AG20443 (cell line): ENCODE measurements at places on chromosomes 11 and 22.

- DNase-seq, result no peak
Observed at GRCh38 chr11:117986981-117987574, 884 bp downstream of the IL10RA start.

GRCh38 chr11:35286126-35286525 is 133.2 kb downstream of the SLC1A2 start:
- DNase-seq, result no peak

- DNase-seq, result no peak
Observed at GRCh38 chr11:6828103-6828502, 17.4 kb upstream of the OR10A5 start.

DNA sequence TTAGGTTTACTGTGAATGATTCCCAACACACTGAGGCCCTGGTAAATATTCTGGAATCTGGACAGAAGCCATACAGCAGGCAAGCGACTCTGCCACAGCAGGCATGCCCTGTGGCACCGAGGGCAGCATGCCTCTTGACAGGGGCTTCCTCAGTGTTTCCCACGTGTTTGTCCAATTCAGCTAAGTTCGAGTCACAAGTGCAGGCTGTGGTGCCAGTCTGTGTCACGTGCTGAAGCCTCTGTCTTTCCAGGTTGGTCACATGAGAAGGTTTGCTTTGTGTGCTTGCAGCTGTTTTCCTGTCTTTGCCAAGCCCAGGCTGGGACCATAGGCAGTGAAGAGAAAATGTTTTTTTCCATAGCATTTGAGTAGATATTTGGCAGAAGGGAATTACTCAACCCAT is 2.4 kb upstream of the PPFIBP2 start:
- DNase-seq, result no peak

DNA sequence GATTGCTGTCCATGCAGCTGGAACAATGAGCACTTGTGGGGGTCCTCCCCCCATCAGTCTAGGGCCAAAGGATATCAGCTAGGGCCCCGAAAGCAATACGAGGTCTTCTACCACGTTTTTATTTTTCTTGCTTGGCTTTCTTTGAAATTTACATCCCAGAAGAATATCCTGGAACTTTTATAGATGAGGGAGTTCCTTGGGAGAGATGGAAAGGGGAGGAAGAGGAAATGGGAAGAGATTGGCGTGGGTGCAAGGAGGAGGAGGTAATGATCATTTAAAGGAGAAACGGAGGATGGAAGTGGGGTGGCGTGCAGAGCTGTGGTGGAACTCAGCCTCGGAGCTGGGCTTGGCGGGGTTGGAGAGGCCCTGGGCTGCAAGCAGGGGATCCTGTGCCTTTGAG is 90.3 kb downstream of the SNX19 start:
- DNase-seq, result no peak

DNA sequence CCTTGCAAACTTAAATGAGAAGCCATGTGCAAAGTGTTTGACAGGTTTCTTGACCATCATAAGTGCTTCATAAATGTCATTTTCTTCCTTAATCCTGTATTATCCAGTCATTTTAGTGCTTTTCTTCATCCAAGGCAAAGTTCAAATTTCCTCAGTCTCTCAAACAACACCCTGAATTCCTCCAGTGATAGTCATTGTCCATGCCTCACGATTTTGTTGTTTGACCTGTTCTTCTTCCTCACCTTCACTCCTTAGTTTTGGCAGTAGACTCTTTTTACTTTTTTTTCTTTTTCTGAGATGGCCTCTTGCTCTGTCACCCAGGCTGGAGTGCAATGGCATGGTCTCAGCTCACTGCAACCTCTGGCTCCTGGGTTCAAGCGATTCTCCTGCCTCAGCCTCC is 1257.3 kb downstream of the FAM181B start:
- no peak for DNase-seq

DNA sequence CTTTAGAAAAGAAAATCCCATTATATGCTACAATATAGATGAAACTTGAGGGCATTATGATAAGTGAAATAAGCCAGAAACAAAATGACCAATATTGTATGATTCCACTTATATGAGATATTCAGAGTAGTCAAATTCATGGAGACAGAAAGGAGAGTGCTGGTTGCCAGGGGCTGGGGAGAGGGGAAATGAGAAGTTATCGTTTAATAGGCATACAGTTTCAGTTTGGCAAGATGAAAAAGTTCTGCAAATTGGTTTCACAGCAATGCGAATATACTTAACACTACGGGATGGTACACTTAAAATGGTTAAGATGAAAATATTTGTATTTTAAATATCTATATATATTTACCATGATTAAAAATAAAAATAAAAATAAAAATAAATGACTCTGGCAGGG is 31.1 kb upstream of the RDX start:
- no peak for DNase-seq

- no peak for DNase-seq
Observed at GRCh38 chr22:41808400-41808799, 7.9 kb downstream of the CCDC134 start.

DNA sequence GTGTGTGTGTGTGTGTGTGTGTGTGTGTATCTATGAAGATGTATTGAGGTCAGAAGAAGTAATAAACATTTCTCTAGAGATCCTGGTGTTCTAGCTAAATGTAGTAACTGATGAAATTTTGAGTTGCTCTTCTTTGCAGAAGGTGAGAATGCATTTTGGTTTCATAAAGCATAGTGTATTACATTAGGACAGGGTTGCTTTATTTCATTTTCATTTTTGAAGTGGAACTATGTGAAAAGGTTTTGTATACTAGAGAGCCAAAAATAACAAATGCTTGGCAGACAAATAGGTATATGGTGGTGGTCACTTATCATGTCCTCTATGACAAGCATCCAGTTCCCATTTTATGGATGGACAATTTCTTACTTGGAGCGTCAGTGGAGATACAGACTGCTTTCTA is 99.0 kb downstream of the CASP12 start:
- DNase-seq, result no peak

- DNase-seq, result no peak
Observed at GRCh38 chr22:47564158-47564450, 801.7 kb downstream of the TBC1D22A start.

DNA sequence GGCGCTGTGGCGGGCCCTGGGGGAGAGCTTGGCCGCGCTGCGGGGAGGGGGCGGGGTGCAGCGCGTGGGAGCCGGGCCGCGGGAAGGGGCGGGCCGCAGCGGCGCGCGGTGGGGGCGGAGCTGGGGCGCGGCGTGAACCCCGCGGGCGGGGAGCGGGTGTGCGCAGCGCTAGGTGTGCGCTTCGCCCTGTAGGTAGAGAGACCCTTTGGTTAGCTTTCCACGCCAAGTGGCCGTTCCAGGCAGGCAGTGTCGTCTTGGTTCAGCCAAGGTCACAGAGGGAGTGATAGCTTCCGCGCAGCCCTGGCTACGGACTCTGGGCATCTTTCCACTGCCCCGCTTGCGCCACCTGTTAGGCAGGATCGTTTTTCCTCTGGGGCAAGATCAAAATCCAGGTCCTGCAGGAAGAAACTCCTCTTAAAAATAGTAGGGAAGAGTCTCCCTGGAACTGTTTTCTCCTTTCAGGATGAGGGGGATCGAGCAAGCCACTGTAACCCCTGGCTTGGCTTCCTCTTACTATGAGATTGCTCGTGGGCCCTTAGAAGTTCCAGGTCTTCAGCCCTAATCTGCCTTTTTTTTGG is 434 bp downstream of the BANF1 start:
- peak; percentile 84 for DNase-seq

DNA sequence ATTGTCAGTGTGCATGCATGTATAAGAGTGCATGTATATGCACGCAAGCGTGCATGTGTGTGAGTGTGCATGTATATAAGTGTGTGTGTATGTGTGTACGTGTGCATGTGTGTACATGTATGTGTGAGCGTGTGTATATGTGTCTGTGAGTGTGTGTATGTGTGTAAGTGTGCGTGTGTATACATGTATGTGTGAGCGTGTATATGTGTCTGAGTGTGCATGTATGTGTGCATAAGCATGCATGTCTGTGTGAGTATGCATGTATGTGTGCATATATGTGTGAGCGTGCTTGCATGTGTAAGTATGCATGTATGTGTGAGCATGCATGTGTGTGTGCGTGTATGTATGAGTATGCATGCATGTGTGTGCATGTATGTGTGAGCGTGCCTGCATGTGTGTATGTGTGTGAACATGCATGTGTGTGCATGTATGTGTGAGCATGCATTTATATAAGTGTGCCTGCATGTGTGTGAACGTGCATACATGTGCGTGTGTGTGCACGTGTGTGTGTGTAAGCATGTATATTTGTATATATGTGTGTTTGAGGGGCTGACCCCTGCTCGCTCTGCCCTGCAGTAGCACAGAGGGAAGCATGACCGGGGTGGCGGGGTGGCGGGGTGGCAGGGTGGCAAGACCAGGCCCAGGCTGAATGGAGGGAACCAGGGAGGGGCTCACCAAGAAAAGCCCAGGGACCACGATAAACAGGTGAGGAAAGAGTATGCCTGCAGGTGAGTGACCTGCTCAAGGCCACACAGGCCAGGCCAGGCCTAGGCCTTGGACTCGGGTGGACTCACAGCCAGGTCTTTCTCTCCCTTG is 26.3 kb downstream of the CYTH4 start:
- DNase-seq, result no peak

- DNase-seq, result peak; percentile 94
Observed at GRCh38 chr11:48063424-48063978, 83.1 kb downstream of the PTPRJ start.

- peak; percentile 73 for DNase-seq
Observed at GRCh38 chr11:63667995-63668795, 3.0 kb downstream of the ATL3 start.

DNA sequence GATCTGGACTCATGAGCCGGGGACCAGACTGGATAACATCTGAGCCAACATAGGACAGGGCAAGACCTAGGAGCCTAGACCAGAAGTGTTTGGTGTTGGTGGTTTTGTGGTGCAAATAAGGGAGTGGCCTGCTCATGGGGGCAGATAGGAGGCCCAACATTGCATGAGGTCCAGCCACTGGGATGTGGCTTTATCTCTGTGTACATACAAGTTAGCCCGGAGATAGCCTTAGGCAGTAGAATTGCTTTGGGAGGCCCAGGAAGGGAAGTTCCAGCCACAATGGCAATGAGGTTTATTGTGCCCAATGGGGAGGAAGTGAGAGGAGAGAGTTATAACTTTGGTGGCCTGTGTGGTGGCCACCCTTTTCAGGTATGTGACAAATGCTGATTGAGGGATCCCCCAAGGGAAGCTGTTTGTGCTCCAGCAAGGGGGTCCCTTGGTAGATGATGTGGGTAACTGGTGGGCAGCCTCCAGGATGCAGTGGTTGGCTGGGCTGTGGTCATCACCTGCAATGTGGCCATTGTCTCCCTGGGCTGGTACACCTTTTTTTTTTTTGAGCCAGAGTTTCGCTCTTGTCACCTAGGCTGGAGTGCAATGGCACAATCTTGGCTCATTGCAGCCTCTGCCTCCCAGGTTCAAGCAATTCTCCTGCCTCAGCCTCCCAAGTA is 6.4 kb downstream of the LMO2 start:
- no peak for DNase-seq

GRCh38 chr22:29443452-29443851 is 5.1 kb downstream of the RFPL1 start:
- no peak for DNase-seq

- no peak for DNase-seq
Observed at GRCh38 chr11:11513422-11513821, 108.4 kb downstream of the GALNT18 start.

- DNase-seq, result no peak
Observed at GRCh38 chr22:19895160-19895849, 40.6 kb upstream of the GNB1L start.

DNA sequence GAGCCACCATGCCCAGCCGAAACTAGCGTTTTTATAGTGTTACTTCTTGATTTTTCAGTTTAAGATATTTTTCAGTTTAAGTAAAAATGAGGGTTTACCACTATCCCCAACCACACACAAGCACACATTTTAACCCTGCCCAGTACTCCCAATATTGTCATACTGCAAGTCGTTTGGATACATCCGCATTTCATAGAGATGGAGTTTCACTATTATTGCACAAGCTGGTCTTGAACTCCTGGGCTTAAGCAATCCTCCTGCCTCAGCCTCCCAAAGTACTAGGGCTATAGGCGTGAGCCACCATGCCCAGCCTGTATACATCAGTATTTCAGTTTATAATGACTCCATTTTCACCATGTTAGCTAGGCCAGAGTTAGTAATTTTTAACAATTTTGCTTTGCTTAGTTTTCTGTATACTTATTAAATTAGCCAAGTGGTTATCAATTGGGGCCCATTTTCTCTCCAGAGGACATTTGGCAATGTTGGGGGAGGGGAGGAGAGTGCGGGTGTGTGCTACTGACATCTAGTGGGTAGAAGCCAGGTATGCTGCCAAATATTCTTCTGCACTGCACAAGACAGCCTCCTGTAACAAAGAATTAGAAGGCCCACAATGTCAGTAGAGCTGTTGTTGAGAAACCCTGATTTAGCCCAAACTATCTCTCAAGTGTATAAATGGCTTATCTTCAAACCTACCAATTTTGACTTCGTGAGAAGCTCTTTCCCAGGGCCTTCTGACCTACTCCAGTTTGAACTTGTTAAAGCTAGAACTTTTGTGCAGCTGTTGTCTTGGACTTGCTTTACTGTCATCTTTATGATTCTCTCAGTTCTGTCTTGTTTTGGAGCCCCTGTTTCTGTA is 7.3 kb downstream of the USP47 start:
- DNase-seq, result peak; percentile 35

GRCh38 chr11:43709689-43710088 is 29.2 kb downstream of the HSD17B12 start:
- no peak for DNase-seq

GRCh38 chr22:37627121-37627520 is 12.3 kb upstream of the SH3BP1 start:
- DNase-seq, result no peak

- DNase-seq, result no peak
Observed at GRCh38 chr11:71370895-71371673, 77.1 kb downstream of the DHCR7 start.

GRCh38 chr11:45449036-45449601 is 163.0 kb upstream of the SYT13 start:
- DNase-seq, result no peak

DNA sequence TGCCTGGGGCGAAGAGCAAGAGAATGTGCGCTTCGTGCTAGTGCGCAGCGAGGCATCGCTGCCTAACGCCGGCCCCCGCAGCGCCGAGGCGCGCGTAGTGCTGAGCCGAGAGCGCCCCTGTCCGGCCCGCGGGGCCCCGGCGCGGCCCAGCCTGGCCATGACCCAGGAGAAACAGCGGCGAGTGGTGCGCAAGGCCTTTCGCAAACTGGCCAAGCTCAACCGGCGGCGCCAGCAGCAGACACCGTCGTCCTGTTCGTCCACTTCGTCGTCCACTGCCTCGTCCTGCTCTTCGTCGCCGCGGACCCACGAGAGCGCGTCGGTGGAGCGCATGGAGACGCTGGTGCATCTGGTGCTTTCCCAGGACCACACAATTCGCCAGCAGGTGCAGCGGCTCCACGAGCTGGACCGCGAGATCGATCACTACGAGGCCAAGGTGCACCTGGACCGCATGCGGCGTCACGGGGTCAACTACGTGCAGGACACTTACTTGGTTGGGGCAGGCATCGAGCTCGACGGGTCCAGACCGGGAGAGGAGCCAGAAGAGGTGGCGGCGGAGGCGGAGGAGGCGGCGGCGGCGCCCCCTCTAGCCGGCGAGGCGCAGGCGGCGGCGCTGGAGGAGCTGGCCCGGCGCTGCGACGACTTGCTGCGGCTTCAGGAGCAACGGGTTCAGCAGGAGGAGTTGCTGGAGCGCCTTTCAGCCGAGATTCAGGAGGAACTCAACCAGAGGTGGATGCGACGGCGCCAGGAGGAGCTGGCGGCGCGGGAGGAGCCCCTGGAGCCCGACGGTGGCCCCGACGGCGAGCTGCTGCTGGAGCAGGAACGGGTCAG is 1.0 kb downstream of the RASSF10 start:
- peak; percentile 40 for DNase-seq

GRCh38 chr11:20544603-20545237 is 54.7 kb upstream of the SLC6A5 start:
- DNase-seq, result no peak

GRCh38 chr22:45582955-45583320 is 80.3 kb downstream of the FBLN1 start:
- DNase-seq, result no peak
